ENCODE measurements at places on chromosomes 11 and 22.

- no peak for DNase-seq
These were observed 45.4 kb upstream of the ATXN10 start for GRCh38 chr22:45626198-45626651.

GRCh38 chr11:10857459-10857708 lies 469 bp downstream of the ZBED5 start:
- DNase-seq: no peak

- DNase-seq: no peak
These were observed 239.7 kb downstream of the CTTN start for GRCh38 chr11:70637949-70638583.

GRCh38 chr11:44575962-44576361 lies 10.5 kb downstream of the CD82 start:
- DNase-seq: no peak

DNA sequence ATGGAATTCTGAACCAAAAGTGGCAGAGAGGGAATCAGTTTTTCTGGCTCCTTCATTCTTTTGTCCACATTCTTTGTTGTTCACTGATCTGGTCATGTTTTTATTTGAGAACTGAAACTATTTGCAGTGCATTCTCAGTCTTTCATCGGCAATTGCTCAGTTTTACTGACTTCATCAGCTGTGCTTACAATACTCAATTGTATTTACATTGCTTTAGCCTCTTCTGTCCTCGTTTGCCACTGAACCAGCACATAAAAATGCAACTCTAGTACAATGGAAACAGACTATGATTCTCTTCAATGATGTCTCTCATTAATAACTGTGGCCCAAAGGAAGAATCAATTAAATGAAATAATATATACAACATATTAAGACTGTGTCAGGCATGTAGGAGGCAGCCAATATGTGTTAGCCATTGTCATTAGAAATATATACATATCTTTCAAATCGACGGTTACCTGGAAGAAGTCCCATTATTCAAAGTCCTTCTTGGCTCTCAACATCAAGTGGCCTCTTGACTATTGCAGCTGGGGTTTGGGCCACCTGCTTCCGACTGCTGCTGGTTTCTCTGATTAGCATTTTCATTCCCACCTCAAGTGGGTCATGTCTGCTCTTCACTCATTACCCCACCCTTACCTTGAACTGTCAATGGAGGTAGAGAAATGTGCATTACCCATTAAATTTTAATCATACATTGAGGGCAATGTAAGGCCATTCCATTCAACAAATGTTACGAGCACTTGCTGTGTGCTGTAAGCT lies 600.1 kb downstream of the INSC start:
- no peak for DNase-seq
